ENCODE measurements at places on chromosomes 3 and 15.

GRCh38 chr3:156811089-156811862, 14.9 kb upstream of the LEKR1 start:
- DNase-seq: no peak

DNA sequence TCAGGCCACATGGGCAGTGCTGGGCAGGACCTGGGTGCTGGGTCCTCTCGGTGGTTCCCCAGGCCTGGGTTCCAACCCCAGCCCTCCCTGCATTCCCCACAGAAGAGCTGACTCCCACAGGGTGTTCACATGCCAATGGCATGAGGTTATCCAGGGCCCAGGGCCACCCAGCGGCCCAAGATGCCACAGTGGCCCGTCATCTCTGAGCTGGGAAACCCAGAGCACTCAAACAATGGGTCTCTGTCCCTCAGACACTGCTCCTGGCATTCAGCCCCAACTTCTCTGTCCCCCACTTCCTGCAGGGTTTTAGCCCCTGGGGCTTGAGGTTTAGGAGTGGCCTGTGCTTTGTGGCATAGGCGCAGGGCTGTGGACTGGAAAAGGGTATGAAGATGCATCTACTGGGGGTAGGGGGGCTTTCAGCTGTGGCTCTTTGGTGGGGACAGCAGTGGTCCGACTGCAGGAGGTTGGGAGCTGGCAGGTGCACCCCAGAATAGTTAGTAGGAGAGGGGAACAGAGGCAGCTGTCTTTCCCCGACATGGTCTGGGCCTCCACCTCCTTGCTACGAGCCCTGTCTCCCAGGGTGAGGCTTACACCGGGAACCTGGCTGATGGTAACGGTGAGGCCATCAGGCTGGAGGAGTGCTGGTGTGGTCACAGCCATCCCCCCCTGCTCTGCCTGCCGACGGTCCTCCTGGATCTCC, 1.7 kb downstream of the CCDC9B start:
- DNase-seq: no peak

DNA sequence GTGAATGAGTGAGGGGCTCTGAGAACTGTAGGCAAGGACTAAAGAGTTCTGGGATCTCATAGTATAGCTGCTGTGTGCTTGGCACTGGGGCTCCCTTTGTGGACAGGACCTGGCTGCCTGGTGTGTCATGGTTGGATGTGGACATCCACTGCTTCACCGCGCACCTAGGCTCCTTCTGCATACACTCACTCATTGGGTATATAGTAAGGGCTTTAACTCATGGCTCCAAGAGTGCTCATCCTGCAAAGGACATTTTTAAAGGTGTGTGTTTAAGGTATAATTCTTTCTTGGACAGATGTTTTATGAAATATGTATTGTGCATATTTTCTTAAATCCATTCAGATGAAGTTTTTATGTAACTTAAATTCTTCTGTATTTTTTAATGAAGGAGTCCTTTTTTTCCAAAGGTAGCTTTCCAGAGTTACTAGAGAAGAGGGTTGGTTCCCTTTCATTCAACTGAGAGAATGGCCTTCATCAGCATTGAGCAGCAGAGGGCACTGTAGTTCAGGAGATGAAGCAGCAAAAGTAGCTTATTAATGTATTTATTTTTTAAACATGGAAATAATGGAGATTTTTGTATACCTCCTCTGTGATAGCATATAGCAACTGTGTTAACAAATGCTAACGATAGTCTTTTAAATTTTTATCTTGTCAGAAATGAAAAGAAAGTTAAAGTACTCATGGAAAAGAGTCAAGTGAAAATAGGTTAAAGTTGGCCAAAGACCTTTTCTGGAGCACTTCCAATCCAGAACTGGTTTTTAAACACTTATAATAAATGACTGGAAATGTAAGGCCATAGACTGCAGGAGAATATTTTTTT, 25.2 kb downstream of the OXNAD1 start:
- DNase-seq: no peak

GRCh38 chr3:151796105-151796680, 17.7 kb upstream of the AADAC start:
- DNase-seq: no peak

- no peak for DNase-seq
Observed at GRCh38 chr3:45180051-45180450, 33.9 kb upstream of the CDCP1 start.

- no peak for DNase-seq
Observed at GRCh38 chr3:181726351-181727330, 14.9 kb downstream of the SOX2 start.

GRCh38 chr3:48423241-48423882, 6.5 kb downstream of the PLXNB1 start:
- no peak for DNase-seq

- no peak for DNase-seq
Observed at GRCh38 chr15:45118996-45119395, 4.9 kb downstream of the DUOXA2 start.

DNA sequence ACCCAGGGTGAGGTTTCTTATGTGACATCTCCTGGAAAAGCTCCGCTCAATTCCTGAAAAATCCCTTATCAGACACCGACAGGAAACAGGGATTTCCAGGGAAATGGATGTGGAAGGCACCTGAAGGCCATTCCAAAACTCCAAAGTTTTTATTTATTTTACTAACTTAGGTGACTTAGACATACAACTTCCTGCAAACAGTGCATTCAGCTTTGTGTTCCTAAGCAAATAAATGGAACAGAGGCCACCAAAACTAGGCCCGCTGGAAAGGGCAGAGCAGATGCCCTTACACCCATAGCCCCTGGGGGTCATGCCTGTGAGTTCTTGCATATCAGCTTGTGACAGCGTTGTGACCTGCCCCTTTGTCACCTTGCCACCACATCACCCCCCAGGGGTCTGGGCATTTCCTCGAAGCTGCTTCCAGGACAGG, 239.4 kb downstream of the XXYLT1 start:
- no peak for DNase-seq

DNA sequence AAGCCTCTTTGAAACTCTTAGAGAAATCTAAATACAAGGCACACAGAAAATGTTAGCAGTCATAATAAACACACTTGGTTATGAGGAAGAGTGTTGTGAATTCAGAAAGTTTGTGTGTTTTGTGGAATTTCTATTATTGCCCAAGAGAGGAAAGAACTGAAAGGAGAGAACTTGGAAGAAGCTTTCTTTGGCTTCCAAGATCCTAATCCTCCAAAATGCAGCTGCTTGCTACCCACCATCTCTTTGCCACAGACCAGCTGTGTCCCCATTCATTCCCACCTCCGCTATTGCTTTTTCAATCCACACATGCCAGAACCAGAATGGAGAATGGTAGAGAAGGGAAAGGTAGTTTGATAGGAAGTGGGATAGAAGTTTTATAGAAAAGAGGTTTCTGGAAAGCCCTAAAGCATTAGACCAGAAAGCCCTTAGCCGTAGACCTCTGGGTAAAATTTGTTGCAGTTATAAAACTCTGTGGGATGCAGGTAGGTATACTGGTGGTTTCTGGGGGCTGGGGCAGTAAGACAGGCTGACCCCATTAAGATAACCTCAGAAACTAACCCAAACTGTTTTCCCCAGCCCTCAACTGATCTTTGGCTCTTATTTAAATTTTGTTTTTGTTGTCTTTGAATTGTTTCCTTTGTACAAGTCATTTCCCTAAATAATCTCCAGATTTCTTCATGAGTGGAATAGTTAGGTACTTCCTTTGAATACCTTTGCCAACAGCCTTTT, 108.5 kb downstream of the FILIP1L start:
- no peak for DNase-seq

DNA sequence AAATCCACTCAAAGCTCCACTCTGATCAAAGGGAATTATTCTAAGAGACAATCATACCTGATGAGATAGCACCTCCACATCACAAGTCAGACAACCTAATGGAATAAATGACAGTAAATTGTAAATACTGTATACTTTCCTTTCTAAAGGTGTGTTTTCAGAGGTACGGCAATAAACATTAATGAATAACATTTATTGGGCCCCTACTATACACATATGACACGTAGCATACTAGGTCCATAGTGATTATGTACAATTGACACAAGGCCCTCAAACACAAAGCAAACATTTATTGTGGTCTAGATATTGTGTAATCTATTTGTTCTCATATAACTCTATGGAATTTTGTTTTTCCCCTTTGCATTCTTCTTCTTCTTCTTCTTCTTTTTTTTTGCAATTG, 429.8 kb downstream of the FOXP1 start:
- no peak for DNase-seq

GRCh38 chr3:117844676-117845075, 1135.1 kb downstream of the TUSC7 start:
- no peak for DNase-seq

DNA sequence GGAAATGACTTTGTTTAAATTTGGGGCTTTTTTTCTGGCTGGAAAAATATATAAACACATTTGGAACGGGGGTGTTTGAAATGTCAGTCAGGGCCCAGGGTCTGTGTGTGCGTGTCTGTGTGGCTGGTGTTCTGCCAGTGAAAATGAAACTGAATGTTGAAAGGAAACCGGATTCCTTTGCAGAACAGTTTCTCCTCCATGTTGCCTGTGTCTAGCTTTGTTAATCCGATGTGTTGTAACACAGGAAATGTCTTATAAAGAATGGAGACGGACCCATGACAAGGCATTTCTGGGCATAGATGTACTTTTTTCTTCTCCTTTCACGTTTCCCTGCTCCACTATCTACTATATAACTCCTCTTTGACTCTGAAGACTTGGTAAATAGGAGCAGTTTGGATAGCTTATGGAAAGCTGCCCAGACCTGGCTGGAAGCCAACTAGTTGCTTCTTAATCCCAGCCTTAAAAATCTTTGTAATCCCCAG, 2.8 kb downstream of the SQOR start:
- no peak for DNase-seq

- no peak for DNase-seq
Observed at GRCh38 chr3:158451405-158452055, 119.5 kb upstream of the MLF1 start.

DNA sequence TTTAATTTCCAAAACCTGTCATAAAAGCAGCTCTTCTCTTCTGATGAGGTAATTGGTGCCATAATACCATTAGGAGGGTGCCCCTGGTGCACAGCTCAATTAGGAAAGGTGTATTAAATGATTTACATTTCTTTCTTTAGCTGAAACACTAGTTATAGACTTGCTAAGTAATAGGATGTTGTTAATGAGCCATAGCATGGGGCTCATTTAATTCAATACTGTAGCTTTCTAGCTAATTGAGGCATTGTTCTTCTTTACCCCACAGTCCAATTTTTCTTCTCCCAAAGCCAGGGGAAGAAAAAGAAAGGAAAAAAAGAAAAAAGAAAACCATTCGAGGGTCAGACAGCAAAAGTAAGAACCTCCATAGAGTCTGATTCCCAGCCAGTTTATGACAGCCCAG, 164.0 kb upstream of the HES1 start:
- no peak for DNase-seq

DNA sequence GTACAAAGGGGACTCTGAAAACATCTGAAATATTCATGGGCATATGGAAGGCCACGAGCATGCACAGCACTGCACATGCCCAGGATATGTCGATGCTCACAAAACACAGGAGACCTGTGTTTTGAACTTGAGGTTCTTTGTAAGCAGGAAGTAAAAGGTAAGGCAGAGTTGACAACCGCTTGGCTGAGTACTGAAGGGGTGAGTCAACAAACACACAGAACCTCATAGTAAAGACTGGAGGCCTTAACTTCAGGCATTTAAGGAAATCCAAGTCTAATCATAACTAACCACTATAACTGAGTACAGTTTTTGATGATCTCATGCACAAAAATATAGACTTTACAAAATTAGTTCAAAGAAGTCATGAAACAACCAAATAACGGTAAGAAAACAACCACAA, 80.6 kb downstream of the MYO9A start:
- no peak for DNase-seq

- no peak for DNase-seq
Observed at GRCh38 chr3:165884518-165884917, 47.3 kb upstream of the BCHE start.

GRCh38 chr3:17412950-17413530, 329.4 kb downstream of the TBC1D5 start:
- DNase-seq: no peak

GRCh38 chr15:23642413-23643044, 5.1 kb downstream of the MAGEL2 start:
- no peak for DNase-seq

- DNase-seq: no peak
Observed at GRCh38 chr3:38130631-38131065, 6.3 kb downstream of the ACAA1 start.

- DNase-seq: no peak
Observed at GRCh38 chr3:26637698-26638097, 15.1 kb downstream of the LRRC3B start.

DNA sequence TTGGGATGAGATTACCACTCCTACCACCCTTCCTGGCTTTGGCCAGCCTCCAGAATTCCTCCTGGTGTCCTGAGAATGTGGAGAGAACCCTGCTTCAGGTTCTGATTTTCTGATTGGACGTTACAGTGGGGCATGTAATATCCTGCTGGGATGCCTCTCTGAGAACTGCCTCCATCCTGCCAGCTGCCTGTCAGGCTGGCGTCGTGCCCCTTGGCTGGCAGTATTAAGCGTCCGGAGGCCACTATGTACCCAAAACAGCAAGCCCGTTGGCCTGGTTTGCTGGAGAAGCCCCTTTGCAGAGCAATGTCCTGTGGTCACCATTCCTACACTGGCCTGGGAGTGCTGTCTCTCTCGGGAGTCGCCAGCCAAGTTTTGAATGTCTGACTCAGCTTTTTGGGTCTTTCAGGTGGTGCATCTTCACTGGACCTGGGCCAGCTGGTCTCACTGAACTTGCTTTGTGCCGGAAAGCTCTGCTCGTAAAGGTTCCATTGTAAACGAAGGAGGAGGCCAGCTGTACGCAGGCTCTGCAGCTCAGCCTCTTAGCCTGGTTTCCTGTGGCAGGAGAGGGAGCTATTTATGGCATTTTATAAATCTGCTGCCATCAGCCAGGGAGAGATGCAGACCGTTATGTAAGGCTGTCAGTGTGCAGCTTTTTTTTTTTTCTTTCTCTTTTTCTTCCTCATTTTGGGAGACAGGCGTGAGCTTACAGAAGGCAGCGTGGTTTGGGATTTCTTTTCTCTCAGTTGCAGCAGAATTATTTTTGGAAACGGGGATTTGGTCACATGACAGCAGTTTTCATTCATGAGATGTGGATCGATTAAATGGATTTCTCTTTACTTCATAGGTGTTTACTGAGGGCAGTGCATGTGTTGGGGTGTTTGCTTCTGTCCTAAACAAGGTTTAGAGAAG, 19.0 kb upstream of the TRAK1 start:
- DNase-seq: no peak

GRCh38 chr15:29740692-29741311, 81.5 kb downstream of the TJP1 start:
- no peak for DNase-seq

Measured in activated CD8-positive, alpha-beta memory T cell treated with anti-CD3 and anti-CD28 coated beads for 1 hour (primary cell).